ELF-1 (cell line): ENCODE measurements at places on chromosomes 7 and 10.

DNA sequence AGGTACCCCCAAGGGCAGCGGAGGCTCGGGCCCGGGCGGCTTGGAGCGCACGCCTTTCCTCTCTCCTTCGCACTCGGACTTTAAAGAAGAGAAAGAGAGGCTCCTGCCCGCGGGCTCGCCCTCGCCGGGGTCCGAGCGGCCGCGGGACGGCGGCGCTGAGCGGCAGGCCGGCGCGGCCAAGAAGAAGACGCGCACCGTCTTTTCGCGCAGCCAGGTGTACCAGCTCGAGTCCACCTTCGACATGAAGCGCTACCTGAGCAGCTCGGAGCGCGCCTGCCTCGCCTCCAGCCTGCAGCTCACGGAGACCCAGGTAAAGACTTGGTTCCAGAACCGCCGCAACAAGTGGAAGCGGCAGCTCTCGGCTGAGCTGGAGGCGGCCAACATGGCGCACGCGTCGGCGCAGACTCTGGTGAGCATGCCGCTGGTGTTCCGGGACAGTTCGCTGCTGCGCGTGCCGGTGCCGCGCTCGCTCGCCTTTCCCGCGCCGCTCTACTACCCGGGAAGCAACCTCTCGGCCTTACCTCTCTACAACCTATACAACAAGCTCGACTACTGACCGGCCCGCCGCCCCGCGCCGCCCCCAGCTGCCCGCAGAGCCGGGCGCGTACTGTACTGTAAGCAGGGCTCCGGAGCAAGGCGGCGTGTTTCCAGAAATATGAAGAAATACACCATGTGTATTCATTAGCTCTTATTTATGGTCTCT lies 1.8 kb downstream of the HMX2 start:
- DNase-seq, result peak; percentile 73

GRCh38 chr7:51783241-51783640 lies 466.6 kb upstream of the COBL start:
- DNase-seq, result no peak

DNA sequence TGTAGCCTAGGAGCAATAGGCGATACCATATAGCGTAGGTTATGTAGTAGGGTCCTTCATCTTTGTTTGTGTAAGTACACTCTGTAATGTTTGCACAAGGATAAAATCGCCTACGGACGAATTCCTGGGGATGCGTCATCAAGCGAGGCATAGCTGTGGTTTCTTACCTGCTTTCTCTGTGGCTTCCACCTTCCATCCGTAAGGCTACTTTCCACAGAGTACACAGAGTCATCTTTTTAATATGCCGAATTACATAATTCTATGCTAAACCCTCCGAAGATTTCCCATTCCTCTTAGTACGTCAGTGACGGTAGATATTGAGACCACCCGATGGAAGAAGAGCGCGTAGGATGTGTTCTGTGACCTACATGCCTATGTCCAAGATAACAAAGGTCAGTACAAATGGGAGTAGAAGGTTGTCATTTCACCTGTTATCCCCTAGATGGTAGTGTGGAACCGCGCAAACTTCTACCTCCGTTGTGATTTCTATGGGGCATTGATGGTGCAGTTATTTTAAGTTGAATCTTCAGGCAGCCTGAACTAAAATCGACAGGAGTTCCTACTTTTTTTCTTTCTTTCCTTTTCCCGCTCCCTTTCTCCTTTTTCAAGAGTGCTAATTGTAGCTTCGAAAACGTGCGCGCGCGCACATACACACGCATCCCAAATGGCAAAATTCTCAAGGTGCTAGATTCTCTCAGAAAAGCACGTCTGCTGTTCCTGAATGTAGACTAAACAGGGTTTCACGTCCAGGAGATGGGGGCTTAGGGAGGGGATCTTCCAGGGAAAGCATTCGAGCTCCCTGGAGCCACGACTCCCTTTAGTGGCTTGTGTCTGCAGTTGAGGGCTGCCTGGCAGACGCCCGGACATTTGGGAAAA lies 111.7 kb upstream of the MBL2 start:
- DNase-seq, result peak; percentile 75

DNA sequence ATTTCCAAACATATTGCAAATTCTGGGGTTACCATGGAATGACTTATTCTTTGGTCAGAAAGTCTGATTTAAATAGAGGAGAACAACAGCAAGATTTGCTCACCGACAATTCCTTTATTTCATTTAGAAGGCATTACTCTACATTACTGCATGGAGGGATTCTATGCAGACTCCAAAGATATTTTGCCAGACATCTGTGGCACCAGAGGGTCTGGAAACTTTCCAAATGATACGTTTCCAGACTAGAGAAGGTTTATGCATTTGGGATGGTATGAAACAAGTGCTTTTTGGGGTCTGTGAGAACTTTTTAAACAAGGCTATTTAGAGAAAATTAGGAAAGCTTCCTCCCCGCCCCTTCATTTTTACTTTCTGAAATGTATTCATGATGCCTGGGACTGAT lies 125.3 kb downstream of the SAMD9 start:
- DNase-seq, result no peak
